ENCODE measurements at places on chromosomes 3 and 15. TPM values are rescaled to one million over a fixed set of nuclear protein-coding genes. Genes with fewer than 3 reads are reported as not detected.

RTP4 gene
- total RNA-seq = 0.18 TPM

CAPN3 gene
- total RNA-seq = 1.8 TPM

HYAL1 gene
- total RNA-seq = 2.1 TPM

TUSC7 gene
- total RNA-seq = not detected

TM4SF18 gene
- total RNA-seq = 8.3 TPM

SPTBN5 gene
- total RNA-seq = 1.3 TPM

GRCh38 chr3:128709506-128710210 lies 16.3 kb upstream of the RAB7A start:
- no peak for DNase-seq

DNA sequence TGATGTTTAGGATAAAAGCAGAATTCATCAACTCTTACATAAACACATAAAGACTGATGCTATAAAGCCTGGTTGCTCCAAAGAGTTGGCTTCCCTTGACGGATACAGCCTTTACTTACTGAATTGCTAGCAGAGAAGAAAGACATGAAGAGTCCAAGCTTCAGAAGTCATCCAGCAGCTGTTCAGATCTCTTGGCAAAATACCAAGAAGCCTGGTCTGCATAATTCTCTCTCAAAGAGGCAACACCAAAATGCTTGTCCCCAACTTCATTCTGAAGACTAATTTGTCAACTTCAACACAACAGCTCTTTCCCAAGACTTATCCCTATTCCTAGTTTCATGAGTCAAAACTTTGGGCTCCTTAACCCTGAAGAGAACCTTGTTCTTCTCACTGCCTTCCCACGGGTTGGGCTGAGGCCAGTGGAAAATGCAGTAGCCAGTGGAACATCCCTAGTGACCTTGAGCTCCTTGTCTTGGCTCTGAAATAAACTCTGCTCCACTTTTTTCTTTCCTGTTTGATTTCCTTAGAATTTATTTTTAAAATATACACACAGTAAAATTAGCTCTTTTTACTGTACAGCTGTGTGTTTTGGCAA lies 119.2 kb upstream of the THBS1 start:
- no peak for DNase-seq

GRCh38 chr3:42914771-42915515 lies 9.0 kb downstream of the ZNF662 start:
- DNase-seq = no peak

GRCh38 chr3:150371741-150372254 lies 36.3 kb upstream of the TSC22D2 start:
- no peak for DNase-seq

DNA sequence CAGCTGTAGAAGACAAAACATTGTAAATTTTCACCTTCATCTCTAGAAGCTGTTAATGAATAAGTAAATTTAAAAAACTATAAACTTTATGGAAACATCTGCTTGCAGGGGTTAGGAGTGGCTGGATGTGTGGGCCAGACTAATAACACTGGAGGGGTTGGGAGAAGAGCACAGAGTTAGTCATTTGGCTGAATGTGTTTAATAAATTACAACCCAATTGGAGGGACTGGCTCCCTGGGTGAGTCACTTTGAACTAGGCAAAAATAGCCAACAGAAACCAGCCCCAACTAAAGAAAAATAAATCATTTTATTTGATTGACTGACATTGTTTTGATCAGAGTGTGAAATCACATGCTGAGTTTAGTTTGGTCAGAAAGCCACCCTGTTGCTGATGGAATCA lies 21.8 kb downstream of the DGKG start:
- no peak for DNase-seq

DNA sequence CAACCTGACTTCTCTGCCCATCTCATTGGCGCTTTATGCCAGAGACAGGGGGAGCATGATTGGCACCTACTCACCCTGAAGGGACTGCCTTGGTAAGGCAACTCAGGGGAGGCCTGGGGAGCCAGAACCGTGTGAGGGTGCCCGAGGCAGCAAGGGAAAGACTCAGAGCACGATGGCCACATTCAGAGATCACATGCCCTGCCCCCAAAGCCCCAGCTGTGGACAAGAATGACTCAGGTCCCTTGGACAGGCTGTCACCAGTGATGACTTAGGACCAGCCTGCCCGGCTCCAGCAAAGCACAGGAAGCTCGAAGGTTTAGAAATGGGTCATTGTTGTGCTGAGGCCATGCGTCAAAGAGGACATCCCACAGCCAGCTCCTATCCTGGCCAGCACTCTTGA lies 49.1 kb upstream of the LIMD1 start:
- DNase-seq = no peak

GRCh38 chr15:49370782-49371181 lies 52.3 kb upstream of the FGF7 start:
- DNase-seq = no peak

DNA sequence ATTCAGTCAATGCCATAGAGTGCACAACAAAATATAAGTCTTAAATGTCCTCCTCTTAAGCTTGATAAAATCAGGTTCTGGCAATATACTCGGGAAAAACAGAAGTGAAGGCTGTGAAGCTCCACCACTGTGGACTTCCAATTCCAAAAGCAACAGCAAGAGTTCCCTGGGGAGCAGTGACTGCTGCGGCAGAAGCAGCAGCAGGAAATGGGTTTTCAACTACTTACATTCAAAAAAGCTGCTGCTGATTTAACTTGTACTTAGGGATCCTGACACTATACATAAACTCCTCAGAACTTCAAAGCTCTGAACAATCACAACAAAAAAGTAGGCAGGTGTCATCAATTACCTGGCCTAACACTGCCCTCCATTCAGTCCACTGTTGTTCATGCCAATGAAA lies 4.7 kb downstream of the CEP152 start:
- no peak for DNase-seq

GRCh38 chr3:194945508-194945907 lies 259.8 kb downstream of the FAM43A start:
- DNase-seq = no peak
